ENCODE measurements at places on chromosomes 4 and X. TPM values are rescaled to one million over a fixed set of nuclear protein-coding genes. Genes with fewer than 3 reads are reported as not detected.

The C4orf51 gene
- total RNA-seq: not detected

The UGT2A1 gene
- not detected for total RNA-seq

The RPS6KA6 gene
- total RNA-seq: not detected

The RBMX2 gene
- total RNA-seq: 25.4 TPM

The UGDH gene
- total RNA-seq: 16.7 TPM

The POU4F2 gene
- not detected for total RNA-seq

The TIGD2 gene
- total RNA-seq: 2.3 TPM

The GRIA3 gene
- total RNA-seq: not detected

All from activated CD8-positive, alpha-beta T cell treated with anti-CD3 and anti-CD28 coated beads for 36 hours (primary cell).